Kidney (tissue), 22 donors: ENCODE measurements at places on chromosomes 1 and 21.
A peak's percentile ranks its signal among the peaks of the same experiment; 100 is the strongest.

- no peaks in the 10 kb centered on the region for H3K27me3 ChIP-seq
- no peaks in the 10 kb centered on the region for H3K4me1 ChIP-seq
- H3K27ac ChIP-seq, result no peak overlapping the region
- no peak overlapping the region for H3K4me3 ChIP-seq
These were observed 66.3 kb upstream of the PRDX6 start for GRCh38 chr1:173410794-173411236.

DNA sequence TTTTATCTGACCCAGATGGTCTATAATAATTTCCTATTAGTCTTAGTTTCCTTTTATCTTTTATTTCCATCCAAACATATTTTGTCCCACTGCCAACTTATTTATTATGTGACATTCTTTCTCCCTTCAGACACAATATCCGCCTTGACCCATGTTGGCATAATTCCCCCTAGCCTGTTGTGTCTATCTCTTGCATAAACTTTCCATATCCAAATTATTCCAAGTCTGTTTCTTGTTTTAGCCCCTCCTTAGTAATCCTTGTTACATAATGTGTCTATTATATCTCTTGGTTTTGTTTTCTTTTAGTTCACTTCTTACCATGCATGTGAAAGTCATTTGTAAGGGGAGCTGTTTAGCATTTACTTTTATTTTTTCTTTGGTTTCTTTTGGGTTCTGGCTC, 81.6 kb upstream of the CACHD1 start:
- H3K4me3 ChIP-seq, result no peak overlapping the region
- H3K27ac ChIP-seq, result no peak overlapping the region
- H3K4me1 ChIP-seq, result no peaks in the 10 kb centered on the region
- DNase-seq, result no peak

DNA sequence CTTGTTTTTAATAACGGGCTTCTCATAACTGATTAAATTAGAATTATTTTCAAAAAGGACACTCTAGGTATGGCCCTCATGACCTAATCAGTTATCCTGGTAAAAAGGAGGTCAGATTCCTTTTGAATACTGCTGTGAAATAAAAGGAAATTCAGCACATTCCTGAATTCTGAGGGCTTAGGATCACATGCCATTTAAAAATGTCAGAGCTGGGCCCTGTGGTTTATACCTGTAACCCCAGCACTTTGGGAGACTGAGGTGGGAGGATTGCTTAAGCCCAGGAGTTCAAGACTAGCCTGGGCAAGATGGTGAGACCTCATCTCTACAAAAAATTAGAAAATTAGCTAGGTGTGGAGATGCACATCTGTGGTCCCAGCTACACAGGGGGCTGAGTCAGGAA, 18.0 kb upstream of the RABGGTB start:
- no peaks in the 10 kb centered on the region for H3K27me3 ChIP-seq
- H3K36me3 ChIP-seq, result no peaks in the 10 kb centered on the region
- H3K27ac ChIP-seq, result no peak overlapping the region

DNA sequence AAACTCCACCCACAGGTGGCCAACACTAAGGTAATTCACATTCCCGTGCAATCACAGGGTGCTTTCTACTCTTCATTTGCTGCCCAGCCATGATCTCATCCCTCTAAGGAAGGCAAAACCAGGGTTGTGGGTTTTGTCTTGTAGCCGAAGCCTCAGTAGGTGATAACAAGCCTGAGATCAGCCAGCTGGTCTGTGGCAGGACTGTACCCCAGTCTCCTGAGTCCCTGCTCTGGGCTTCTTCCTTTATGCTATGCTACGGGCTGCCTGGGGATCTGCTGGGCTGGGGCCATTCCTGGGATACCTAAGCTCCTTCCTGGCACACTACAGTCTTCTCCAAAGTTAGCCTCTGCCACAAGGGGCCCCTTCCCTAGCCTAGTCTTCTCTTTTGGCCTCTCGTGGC, 9.8 kb downstream of the PPFIA4 start:
- no peaks in the 10 kb centered on the region for H3K36me3 ChIP-seq
- no peak overlapping the region for H3K27ac ChIP-seq
- no peaks in the 10 kb centered on the region for H3K4me1 ChIP-seq
- H3K4me3 ChIP-seq, result no peak overlapping the region
- no peaks in the 10 kb centered on the region for H3K27me3 ChIP-seq
- DNase-seq, result no peak

GRCh38 chr1:59143811-59144210, 153.1 kb upstream of the FGGY start:
- no peaks in the 10 kb centered on the region for H3K27me3 ChIP-seq
- H3K4me1 ChIP-seq, result peaks cover 5% of the 10 kb centered on the region
- no peak overlapping the region for H3K27ac ChIP-seq

DNA sequence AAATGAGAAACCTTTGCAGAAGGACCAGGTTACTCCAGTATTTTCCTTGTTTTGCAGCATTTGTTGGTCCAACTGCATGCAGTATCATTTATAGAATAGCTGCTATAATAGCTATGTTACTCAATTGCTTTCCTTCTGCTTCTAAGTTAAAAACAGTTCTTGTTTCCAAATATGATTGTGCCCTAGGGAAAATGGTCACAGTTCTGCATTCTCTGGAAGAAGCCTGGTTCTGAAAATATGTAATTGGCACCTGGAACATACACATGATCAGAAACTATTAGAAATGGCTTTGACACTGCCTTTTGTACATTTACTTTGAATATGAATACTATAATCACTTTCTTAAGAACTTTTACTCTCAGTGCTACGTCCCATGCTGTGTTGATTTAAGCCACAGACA, 33.6 kb downstream of the HENMT1 start:
- no peak for DNase-seq
- H3K4me1 ChIP-seq, result no peaks in the 10 kb centered on the region
- H3K36me3 ChIP-seq, result no peaks in the 10 kb centered on the region
- H3K4me3 ChIP-seq, result no peak overlapping the region
- H3K27ac ChIP-seq, result no peak overlapping the region

DNA sequence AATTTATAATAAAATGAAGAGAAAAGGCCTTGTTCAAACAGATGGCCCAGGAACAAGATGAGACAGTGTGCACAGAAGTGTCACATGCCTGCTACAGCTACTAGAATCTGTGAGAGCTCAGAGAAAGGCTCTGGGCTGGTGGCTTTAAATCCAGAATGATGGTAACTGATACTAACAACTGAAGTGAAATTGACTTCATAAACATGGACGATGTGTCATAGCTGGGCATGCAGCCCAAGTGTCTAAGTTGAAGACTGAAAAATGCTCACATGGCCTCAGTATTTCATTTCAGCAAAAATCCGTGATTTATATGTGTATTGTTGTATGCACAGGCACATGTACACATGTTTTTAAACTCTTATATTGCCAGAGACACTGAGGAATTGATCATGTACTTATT, 208.3 kb upstream of the RUNX1 start:
- H3K4me1 ChIP-seq, result no peaks in the 10 kb centered on the region
- H3K36me3 ChIP-seq, result no peaks in the 10 kb centered on the region
- no peaks in the 10 kb centered on the region for H3K27me3 ChIP-seq
- no peak overlapping the region for H3K27ac ChIP-seq

- H3K27ac ChIP-seq, result no peak overlapping the region
- H3K27me3 ChIP-seq, result no peaks in the 10 kb centered on the region
- no peak overlapping the region for H3K4me3 ChIP-seq
These were observed 9.1 kb downstream of the HIPK1 start for GRCh38 chr1:113938192-113938591.

- no peak overlapping the region for H3K27ac ChIP-seq
- no peak overlapping the region for H3K4me3 ChIP-seq
- H3K27me3 ChIP-seq, result no peaks in the 10 kb centered on the region
- H3K4me1 ChIP-seq, result no peaks in the 10 kb centered on the region
- peak; percentile 84 for DNase-seq
These were observed 2.4 kb upstream of the IKBKE start for GRCh38 chr1:206467915-206468314.

GRCh38 chr1:112937495-112937894, 18.5 kb downstream of the SLC16A1 start:
- H3K4me3 ChIP-seq, result no peak overlapping the region
- H3K27me3 ChIP-seq, result no peaks in the 10 kb centered on the region
- no peak for DNase-seq
- no peaks in the 10 kb centered on the region for H3K36me3 ChIP-seq

- H3K27me3 ChIP-seq, result no peaks in the 10 kb centered on the region
- no peak overlapping the region for H3K4me3 ChIP-seq
- H3K4me1 ChIP-seq, result no peaks in the 10 kb centered on the region
- H3K27ac ChIP-seq, result no peak overlapping the region
- DNase-seq, result no peak
These were observed 74.8 kb downstream of the PLD5 start for GRCh38 chr1:242449661-242450060.

- DNase-seq, result no peak
- H3K4me1 ChIP-seq, result peaks cover 2% of the 10 kb centered on the region
- H3K36me3 ChIP-seq, result no peaks in the 10 kb centered on the region
- no peak overlapping the region for H3K27ac ChIP-seq
- H3K27me3 ChIP-seq, result no peaks in the 10 kb centered on the region
These were observed 15.8 kb downstream of the SMAP2 start for GRCh38 chr1:40389322-40389803.

- no peak overlapping the region for H3K27ac ChIP-seq
- H3K4me1 ChIP-seq, result no peaks in the 10 kb centered on the region
- H3K27me3 ChIP-seq, result no peaks in the 10 kb centered on the region
- no peaks in the 10 kb centered on the region for H3K36me3 ChIP-seq
- DNase-seq, result no peak
- H3K4me3 ChIP-seq, result no peak overlapping the region
These were observed 34.3 kb downstream of the SMG7 start for GRCh38 chr1:183506561-183506960.

DNA sequence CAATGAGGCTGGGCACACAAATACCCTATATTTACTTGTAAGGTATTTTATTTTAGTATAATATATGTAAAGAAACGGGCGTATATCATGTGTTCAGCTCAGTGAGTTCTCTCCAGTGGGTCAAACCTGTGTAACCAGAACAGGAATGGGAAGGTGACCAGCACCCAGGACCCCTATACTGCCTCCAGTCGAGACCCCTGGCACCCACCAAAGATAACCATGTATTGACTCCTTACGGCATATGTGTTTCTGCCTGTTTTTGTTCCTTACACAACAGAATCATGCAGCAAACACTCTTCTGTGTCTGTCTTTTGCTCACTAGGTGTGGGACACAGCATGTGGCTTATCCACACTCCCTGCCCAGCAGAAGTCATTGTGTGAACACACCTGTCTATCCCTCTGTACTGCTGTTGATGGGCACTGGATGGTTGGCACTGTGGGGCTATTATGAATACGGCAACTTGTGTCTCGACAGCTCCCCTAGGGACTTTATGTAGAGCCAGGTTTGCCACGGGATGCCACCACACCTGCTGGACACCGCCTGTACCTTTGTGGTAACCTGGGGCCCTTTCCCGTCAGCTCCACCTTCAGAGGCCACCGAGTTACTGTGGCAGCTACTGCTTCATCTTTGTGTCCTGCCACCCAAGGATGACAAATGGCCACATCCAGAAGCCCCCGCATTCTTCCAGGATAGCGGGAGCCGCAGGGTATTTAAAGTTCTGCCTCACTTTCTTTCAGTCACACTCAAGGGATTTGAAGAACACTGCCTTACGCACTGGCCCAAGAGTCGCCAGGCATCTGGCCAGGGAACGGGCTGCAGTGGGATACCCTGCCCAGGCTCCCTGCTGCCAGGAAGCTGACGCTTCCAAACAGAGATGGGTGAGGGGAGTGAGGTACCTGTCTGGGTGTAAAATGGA, 23.5 kb upstream of the C2CD2 start:
- H3K27ac ChIP-seq, result no peak overlapping the region
- no peaks in the 10 kb centered on the region for H3K27me3 ChIP-seq

DNA sequence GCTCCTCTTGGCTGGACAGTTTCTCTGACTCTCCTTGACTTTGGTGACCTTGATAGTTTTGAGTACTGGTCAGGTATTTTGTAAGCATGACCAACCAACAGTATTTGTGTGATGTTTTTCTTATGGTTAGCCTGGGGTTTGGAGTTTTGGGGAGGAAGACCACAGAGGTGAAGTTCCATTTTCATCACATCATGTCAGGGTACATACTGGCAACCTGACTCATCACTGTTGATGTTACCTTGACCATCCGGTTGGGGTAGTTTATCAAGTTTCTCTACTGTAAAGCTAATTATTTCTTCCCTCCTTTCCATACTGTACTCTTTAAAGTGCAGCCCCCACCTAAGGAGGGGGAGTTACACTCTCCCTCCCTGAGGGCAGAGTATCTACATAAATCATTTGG, 13.4 kb downstream of the OSCP1 start:
- no peaks in the 10 kb centered on the region for H3K36me3 ChIP-seq
- H3K4me1 ChIP-seq, result peaks cover 7% of the 10 kb centered on the region
- H3K4me3 ChIP-seq, result no peak overlapping the region

GRCh38 chr21:43634618-43635017, 24.7 kb downstream of the HSF2BP start:
- no peaks in the 10 kb centered on the region for H3K36me3 ChIP-seq
- H3K4me1 ChIP-seq, result no peaks in the 10 kb centered on the region
- no peak for DNase-seq
- no peaks in the 10 kb centered on the region for H3K27me3 ChIP-seq

- peaks cover 6% of the 10 kb centered on the region for H3K36me3 ChIP-seq
- H3K27me3 ChIP-seq, result no peaks in the 10 kb centered on the region
- H3K4me1 ChIP-seq, result peaks cover 6% of the 10 kb centered on the region
- no peak overlapping the region for H3K4me3 ChIP-seq
- H3K27ac ChIP-seq, result no peak overlapping the region
These were observed 55.0 kb upstream of the TRAPPC10 start for GRCh38 chr21:43957128-43957571.

DNA sequence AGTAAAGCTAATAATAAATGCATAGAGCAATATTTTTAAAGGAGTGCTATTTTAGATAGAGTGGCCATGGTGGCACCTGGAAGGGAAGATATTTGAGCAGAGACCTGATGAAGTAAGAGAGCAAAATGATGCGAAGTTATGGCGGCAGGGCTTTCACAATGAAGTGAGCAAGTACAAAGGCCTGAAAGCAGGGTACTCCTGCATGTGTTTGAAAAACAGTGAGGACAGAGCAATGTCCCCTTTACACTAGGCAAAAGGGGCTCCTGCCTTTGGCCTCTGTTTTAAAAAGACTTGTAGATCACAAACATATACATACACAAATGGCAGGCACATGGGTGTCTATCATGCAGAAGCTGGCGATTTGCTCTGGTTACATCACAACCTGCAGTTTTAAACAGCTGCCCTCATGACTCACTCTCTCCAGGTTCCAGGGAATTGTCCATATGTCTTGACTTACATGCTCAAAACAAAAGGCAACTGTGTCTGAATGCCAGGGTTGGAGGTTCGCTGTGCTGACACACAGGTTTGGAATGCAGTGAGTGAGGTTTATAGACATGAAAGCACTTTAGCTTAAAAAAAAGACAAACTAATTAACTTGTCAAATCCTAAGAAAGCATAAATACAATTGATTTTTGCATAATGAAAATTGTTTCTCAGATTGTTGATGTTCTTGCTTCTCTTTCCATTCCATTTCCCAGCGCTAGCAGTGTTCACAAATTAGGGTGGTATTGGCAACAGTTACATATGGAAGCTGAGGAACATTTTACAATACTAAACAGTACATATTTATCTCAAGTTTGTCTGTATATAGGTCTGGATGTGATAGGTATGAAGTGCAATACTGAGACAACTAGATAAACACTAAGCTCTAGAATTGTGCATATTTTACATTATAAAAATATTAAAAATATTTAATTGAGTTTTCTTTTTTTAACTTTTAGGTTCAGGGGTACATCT, 313.9 kb downstream of the BARHL2 start:
- no peak overlapping the region for H3K4me3 ChIP-seq
- no peaks in the 10 kb centered on the region for H3K4me1 ChIP-seq
- DNase-seq, result peak; percentile 10
- no peak overlapping the region for H3K27ac ChIP-seq
- H3K36me3 ChIP-seq, result no peaks in the 10 kb centered on the region
- H3K27me3 ChIP-seq, result no peaks in the 10 kb centered on the region
